Uterus (tissue), 4 donors: ENCODE measurements at places on chromosomes 7 and 10. TPM values are rescaled to one million over a fixed set of nuclear protein-coding genes. Genes with fewer than 3 reads are reported as not detected.

Gene IL6
- total RNA-seq, result 2.6 TPM

GRCh38 chr7:29328045-29328444 lies 133.5 kb downstream of the CHN2 start:
- no peaks in the 10 kb centered on the region for H3K27me3 ChIP-seq
- H3K4me3 ChIP-seq, result no peak overlapping the region
- DNase-seq, result no peak
- H3K27ac ChIP-seq, result no peak overlapping the region

DNA sequence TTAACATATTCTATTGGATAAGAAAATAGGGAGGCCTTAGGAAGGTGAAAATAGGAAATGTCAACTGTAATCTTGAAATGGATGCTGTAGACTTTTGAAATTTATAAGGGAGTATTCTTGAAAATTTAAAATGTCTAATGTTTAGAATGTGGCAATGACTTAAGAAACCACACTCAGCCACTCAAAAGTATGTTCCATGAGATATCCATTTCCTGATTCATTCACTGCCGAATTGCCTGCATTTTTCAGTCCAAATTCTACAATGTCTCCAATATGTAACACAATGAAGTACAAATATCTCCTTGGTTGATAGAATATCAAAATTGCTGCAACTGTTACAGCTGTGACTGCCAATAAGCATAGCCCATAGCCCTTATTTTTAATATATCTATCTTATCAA lies 25.9 kb downstream of the PRKG1 start:
- H3K27me3 ChIP-seq, result no peaks in the 10 kb centered on the region
- no peak for DNase-seq
- H3K4me1 ChIP-seq, result no peaks in the 10 kb centered on the region
- no peak overlapping the region for H3K27ac ChIP-seq
- H3K4me3 ChIP-seq, result no peak overlapping the region

GRCh38 chr10:30736685-30737232 lies 107.2 kb upstream of the LYZL2 start:
- no peaks in the 10 kb centered on the region for H3K4me1 ChIP-seq
- H3K27ac ChIP-seq, result peak overlapping the region; percentile 33
- no peaks in the 10 kb centered on the region for H3K36me3 ChIP-seq

DNA sequence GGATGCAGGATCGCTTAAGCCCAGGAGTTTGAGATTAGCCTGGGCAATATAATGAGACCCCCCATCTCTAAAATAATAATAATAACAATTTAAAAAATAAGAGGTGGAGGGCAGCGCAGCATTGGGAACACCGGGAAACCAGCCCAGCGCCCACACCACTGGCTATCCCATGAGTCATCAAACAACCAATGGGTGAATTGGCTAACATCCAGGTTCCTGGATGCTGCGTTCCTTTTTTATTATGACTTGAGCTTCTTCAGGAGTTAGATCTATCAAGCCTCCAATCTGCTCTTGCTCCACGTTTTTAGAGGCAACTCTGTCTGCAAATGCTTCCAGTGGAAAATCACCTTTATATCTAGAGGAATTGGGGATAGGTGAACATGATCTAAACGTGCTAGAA lies 10.0 kb upstream of the LRRC4 start:
- no peak for DNase-seq
- no peaks in the 10 kb centered on the region for H3K27me3 ChIP-seq
- H3K27ac ChIP-seq, result no peak overlapping the region
- no peaks in the 10 kb centered on the region for H3K36me3 ChIP-seq

Gene DENND2A
- total RNA-seq, result 9.1 TPM

Gene LIPK
- not detected for total RNA-seq

DNA sequence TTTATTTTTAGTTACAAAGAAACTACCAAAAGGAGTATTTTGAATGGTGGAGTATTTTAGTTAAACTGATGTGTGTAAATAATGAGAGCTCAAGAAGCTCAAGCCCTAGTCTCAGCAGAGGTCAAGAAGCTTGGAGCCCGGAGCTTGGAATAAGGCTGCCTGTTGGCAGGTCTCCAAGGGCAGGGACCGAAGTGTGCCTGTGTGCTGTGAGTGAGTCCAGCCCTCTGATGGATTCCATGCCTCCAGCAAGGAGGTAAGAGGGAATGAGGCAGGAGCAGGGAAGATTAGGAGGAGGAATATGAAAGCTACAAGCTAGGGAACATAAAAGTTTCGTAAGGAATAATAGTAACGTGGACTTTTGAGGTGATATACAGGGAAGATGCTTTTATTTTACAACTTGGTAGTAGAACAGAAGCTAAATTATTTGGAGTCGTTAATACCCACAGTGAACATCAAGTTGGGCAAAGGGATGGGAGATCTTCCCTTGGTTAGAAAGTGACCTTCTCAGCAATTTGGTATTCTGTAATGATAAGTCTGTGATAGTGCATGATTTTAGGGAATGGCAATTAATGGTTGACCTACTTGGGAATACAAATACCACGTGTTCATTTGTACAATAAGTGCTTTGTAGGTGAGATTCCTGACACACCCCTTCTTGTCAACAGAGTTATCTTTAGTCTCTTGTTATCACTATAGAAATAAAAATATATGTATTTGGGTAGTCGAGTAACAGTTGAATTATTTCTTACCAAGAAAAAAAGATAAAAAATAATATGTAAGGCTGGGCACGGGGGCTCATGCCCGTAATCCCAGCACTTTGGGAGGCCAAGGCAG lies 4.6 kb downstream of the SEC23IP start:
- H3K4me1 ChIP-seq, result no peaks in the 10 kb centered on the region
- DNase-seq, result peak; percentile 28
- H3K27me3 ChIP-seq, result no peaks in the 10 kb centered on the region
- H3K4me3 ChIP-seq, result no peak overlapping the region
- peak overlapping the region; percentile 32 for H3K27ac ChIP-seq

Gene SOSTDC1
- total RNA-seq, result 14.2 TPM

GRCh38 chr10:6542999-6543430 lies 37.1 kb downstream of the PRKCQ start:
- H3K36me3 ChIP-seq, result no peaks in the 10 kb centered on the region
- no peaks in the 10 kb centered on the region for H3K27me3 ChIP-seq
- H3K4me3 ChIP-seq, result no peak overlapping the region

DNA sequence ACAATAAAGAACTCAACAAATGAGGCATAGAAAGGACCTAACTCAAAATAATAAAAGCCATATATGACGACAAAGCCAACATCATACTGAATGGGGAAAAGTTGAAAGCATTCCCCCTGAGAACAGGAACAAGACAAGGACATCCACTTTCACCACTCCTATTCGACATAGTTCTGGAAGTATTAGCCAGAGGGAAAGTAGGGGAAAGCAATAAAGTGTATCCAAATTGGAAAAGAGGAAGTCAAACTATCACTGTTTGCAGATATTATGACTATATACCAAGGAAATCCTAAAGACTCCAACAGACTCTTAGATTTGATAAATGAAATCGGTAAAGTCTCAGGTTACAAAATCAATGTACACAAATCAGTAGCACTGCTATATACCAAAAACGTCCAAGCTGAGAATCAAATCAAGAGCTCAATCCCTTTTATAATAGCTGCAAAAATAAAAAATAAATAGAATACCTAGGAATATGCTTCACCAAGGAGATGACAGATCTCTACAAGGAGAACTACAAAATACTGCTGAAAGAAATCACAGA lies 4.8 kb downstream of the ANXA7 start:
- no peak overlapping the region for H3K27ac ChIP-seq
- no peak overlapping the region for H3K4me3 ChIP-seq
- no peak for DNase-seq
- no peaks in the 10 kb centered on the region for H3K27me3 ChIP-seq

DNA sequence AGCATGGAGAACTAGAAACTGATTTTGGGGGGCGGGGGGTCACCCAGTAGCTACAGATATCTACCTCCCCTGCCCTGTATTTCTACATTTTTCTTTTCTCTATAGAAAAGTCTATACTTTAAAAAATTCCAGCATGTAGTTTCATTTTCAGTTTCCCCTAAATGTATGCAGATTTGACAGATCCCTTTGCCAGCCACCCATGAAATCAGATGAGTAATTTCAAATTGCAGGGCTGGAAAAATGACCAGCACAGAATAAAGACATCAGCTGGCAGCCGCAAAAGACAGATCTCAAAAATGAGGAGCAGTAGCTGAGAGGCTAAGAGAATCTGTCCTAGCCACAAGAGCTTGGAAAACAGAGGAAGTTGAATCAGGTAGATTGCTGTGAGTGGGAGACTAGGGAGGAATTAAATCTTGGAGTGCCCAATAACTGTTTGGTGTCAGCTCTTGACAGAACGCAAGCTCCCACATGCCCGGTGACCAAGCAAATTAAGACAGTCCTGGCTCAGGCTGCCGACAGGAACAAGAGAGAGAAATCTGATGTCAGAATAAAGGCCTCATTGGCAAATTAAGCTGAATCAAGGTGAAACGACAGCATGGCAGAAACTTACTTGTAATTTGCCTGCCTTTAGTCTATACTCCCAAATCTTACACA lies 24.5 kb downstream of the ADRB1 start:
- H3K27ac ChIP-seq, result no peak overlapping the region
- no peaks in the 10 kb centered on the region for H3K4me1 ChIP-seq
- no peaks in the 10 kb centered on the region for H3K36me3 ChIP-seq
- no peak for DNase-seq

Gene MRM2
- 29.4 TPM for total RNA-seq

DNA sequence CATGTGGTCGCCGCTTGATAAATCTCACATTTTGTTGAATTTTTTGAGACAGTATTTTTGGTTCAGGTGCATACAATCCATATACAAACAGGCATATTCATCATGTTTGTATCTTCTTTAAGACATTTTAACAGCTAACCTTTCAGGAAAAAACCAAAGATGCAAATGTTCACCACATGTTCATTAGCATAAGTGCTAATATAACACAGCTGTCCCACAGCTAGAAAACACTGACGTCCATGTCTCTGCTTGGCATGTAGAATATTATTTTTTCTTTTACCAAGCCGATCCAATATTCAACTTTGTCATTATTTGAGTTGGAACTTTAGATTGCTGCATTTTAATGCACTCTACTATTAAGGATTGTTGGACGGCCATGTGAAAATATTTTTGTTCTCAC lies 31.2 kb downstream of the BMPER start:
- no peak overlapping the region for H3K4me3 ChIP-seq
- no peak for DNase-seq
- H3K27ac ChIP-seq, result no peak overlapping the region
- no peaks in the 10 kb centered on the region for H3K4me1 ChIP-seq
- H3K27me3 ChIP-seq, result no peaks in the 10 kb centered on the region

DNA sequence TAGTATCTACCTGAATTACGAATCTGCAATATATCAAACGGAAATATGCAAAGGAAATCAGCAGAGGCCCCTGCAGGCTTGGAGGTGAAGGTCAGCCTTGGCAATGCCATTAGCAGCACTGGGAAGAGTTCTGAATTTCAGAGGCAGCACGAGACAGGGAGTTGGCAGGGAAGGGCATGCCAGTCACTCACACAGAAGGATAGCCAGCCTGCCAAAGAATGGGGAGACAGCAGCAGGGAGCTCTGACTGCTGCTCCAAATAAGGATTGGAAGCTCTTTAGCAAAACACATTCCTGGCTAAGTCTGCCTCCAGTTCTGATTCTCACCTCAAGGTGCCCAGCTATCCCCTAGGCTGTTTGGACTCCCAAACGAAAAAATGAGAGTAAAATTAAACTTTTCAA lies 188.0 kb downstream of the PDE1C start:
- no peaks in the 10 kb centered on the region for H3K27me3 ChIP-seq
- DNase-seq, result no peak
- H3K4me3 ChIP-seq, result no peak overlapping the region
- no peak overlapping the region for H3K27ac ChIP-seq

Gene MYH16
- total RNA-seq, result not detected

- H3K27ac ChIP-seq, result no peak overlapping the region
- no peaks in the 10 kb centered on the region for H3K36me3 ChIP-seq
- H3K4me3 ChIP-seq, result no peak overlapping the region
- H3K27me3 ChIP-seq, result no peaks in the 10 kb centered on the region
- no peaks in the 10 kb centered on the region for H3K4me1 ChIP-seq
- DNase-seq, result no peak
Measured at GRCh38 chr10:33524041-33524440, 189.6 kb upstream of the NRP1 start.

DNA sequence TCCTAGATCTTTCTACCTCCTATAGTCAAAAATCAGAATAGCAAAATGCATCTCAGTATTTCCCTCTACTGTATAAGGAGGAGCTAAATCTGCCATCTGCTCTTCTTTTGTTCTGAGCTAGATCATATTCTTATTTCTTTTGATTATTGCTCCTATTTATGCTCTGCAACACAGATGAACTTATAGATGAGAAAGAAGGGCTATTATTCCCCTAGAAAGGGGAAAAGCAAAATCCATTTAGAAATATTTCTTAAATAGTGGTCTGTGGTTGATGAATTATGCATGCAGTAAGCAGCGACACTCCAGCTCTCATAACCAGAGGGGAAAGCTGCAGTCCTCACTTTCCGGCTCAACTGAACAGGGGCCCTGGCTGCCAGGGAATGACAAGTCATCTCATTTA lies 207.3 kb upstream of the SORCS1 start:
- no peaks in the 10 kb centered on the region for H3K36me3 ChIP-seq
- no peak overlapping the region for H3K4me3 ChIP-seq
- no peak overlapping the region for H3K27ac ChIP-seq

Gene MYL10
- total RNA-seq, result not detected

GRCh38 chr10:546971-547590 lies 142.4 kb downstream of the DIP2C start:
- H3K36me3 ChIP-seq, result no peaks in the 10 kb centered on the region
- H3K4me3 ChIP-seq, result no peak overlapping the region
- DNase-seq, result no peak
- no peak overlapping the region for H3K27ac ChIP-seq
- H3K4me1 ChIP-seq, result no peaks in the 10 kb centered on the region

Gene DYNC1I1
- total RNA-seq, result 17.9 TPM

DNA sequence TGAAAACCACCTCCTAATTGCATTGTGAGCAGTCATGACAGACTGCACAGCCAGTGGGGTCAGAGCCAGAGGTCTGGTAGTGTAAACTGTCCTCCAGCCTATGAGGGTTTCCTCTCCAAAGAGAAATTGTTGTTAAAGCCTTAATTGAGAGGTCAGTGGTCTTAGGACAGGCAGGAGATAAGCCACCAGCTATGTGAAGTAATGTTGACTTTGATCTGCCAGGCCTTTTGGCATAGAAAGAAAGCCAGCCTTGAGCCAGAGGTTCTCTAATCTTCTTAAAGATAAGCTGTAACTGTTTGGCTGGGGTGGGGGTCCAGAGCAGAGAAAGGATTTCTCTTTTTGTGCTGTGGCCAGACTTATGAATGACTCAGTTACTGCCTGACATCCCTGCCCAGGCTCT lies 248.4 kb downstream of the WDR11 start:
- no peak for DNase-seq
- H3K4me1 ChIP-seq, result no peaks in the 10 kb centered on the region
- H3K4me3 ChIP-seq, result no peak overlapping the region
- H3K27ac ChIP-seq, result no peak overlapping the region
- H3K27me3 ChIP-seq, result no peaks in the 10 kb centered on the region

- no peak for DNase-seq
- no peak overlapping the region for H3K27ac ChIP-seq
- no peaks in the 10 kb centered on the region for H3K4me1 ChIP-seq
- H3K27me3 ChIP-seq, result no peaks in the 10 kb centered on the region
- no peak overlapping the region for H3K4me3 ChIP-seq
Measured at GRCh38 chr10:17780727-17781126, 28.4 kb upstream of the MRC1 start.
